Type B pancreatic cell (in vitro differentiated cells): ENCODE measurements at places on chromosomes 6 and 20. TPM values are rescaled to one million over a fixed set of nuclear protein-coding genes. Genes with fewer than 3 reads are reported as not detected.

Gene CLVS2
- 0.62 and 0.75 TPM in 2 replicates for total RNA-seq

DNA sequence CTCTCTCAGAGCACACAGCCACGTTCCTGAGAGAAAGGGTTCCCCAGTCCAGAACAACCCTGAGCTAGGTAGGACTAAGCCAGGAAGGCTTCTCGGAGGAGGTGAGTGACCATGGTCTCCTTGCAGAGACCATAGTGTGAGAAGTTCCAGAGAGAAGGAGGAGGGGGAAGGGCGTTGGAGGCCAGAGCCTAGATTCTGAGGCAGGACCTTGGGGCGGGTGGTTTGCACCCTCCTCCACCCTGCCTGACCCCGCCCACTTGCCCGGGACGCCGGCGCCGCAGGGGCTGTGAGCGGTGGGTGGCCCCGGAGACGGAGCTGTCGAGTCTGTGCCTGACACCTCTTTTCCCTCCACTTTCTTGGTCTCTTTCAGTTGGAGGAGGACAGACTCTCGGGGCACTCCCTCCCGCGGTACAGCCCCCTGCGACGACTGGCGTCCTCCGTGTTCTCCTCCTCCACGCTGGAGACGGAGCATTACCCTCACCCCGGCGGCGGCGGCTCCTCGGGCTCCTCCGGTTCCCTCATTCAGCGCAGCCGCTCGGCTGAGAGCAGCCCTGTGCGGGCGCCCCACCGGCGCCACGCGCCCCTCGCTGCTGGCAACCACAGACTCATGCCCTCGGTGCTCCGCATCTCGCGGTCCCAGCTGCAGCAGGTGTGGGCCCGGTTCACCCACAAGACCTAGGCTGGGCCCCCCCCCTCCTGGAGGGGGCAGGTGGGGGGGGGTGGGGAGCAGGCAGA lies 26.2 kb downstream of the TTBK1 start:
- no peak for DNase-seq
- no peaks in the 10 kb centered on the region for H3K36me3 ChIP-seq
- H3K27me3 ChIP-seq: peaks cover 44% of the 10 kb centered on the region
- H3K27ac ChIP-seq: no peak overlapping the region

DNA sequence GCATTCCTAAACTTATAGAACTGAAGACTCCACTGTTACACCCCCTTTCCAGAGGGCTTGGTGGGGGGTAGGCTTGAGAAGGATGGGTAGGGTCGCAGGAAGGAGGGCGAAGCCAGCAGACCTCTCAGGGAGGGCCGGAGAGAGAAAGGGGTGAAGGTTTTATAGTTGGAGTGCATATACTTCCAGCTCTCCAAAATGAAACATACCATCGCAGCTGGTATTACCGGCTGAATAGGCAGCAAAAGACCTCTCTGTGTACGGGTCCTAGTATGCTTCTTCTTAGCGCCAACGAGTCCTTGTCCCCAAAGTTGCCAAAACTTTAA lies 1.0 kb upstream of the VGLL2 start:
- DNase-seq: no peak
- no peak overlapping the region for H3K27ac ChIP-seq
- peaks cover 96% of the 10 kb centered on the region for H3K27me3 ChIP-seq
- no peaks in the 10 kb centered on the region for H3K36me3 ChIP-seq

DNA sequence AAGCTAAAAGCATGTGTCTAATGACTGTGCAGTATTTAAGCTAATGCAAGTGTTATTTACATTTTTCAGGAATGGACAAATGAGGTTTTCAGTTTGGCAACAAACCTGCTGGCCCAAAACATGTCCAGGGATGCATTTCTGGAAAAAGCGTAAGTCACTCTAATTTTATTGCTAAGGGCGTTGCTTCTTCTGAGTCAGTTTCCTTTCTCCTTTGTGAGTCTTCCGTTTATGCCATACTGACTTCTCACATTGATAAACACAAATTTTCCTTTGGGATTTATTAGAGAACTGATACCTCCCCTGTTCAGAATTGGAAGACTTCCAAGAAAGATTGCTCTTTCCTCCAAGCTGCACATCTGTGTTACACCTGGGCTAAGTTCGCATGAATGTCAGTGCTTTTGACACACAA lies 422.9 kb upstream of the PLCB4 start:
- H3K4me1 ChIP-seq: peaks cover 8% of the 10 kb centered on the region
- no peaks in the 10 kb centered on the region for H3K27me3 ChIP-seq
- no peak for DNase-seq
- H3K36me3 ChIP-seq: peaks cover 15% of the 10 kb centered on the region
- no peak overlapping the region for H3K27ac ChIP-seq

Gene SRMS
- total RNA-seq: not detected in 2 replicates

- no peak overlapping the region for H3K4me3 ChIP-seq
- H3K27me3 ChIP-seq: no peaks in the 10 kb centered on the region
Measured at GRCh38 chr20:63441136-63442099, 31.0 kb downstream of the KCNQ2 start.

Gene KCNK5
- 7.6 and 10.1 TPM in 2 replicates for total RNA-seq

- no peaks in the 10 kb centered on the region for H3K36me3 ChIP-seq
- no peaks in the 10 kb centered on the region for H3K4me1 ChIP-seq
- no peak overlapping the region for H3K27ac ChIP-seq
- peaks cover 10% of the 10 kb centered on the region for H3K27me3 ChIP-seq
- H3K4me3 ChIP-seq: no peak overlapping the region
- DNase-seq: no peak
Measured at GRCh38 chr6:96620851-96621250, 57.9 kb downstream of the FHL5 start.

Gene GATA5
- total RNA-seq: 10.8 and 12.8 TPM in 2 replicates

GRCh38 chr6:15441215-15441868 lies 195.5 kb downstream of the JARID2 start:
- peaks cover 89% of the 10 kb centered on the region for H3K4me1 ChIP-seq
- H3K36me3 ChIP-seq: peaks cover 4% of the 10 kb centered on the region
- H3K4me3 ChIP-seq: peak overlapping the region; percentile 2

Gene GGT7
- 34.3 and 62.7 TPM in 2 replicates for total RNA-seq

DNA sequence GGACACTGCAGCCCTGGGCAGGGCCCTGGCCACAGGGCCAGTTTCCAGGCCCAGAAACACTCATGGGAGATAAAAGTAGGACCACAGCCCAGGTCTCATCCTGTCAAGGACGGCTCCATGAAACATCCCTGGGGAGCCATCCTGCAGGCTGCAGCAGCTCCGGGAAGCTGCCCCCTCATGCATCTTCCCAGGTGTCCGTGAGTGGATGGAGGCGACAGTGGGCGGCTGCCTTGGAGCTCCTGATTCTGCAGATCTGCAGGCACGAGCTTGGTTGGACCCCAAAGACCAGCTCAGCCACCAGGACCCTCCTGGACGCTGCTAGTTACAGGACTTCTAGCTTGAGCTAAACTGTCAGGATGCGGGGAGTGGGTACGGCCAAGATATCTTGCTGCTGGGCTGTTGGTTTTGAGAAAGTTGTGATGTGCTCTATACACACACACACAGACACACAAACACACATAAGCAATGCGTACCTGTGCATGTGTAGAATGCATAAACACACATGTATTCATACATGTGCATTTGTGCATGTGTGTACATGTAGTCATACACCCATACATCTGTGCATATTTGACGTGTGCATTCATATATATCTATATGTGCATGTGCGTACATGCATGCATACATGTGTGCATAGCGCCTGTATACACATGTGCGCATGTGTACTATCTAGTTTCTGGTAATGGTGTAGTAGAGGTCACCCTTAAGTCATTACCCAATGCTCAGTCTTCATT lies 297.8 kb downstream of the TAF4 start:
- H3K36me3 ChIP-seq: no peaks in the 10 kb centered on the region
- H3K4me3 ChIP-seq: no peak overlapping the region
- no peak overlapping the region for H3K27ac ChIP-seq
- H3K27me3 ChIP-seq: peaks cover 6% of the 10 kb centered on the region

DNA sequence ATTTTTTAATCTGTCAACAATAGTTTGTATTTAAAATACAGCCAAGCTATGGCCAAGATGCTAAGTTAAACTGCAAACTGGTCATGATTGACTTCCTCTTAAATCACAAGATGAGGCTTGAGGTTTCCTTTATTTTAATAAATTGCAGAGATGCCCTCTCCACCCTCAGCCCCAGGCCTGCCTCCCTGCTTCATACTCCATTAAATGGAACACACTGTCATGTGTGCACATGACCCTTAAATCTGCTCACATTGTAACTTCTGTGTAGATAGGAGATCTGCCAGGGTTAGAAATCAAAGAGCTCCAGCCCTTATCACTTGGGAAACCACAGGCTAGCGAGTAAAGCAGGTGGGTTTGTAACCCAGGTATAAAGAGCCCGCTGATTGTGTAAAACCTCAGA lies 20.8 kb downstream of the DUSP22 start:
- H3K27me3 ChIP-seq: no peaks in the 10 kb centered on the region
- no peak overlapping the region for H3K4me3 ChIP-seq
- peaks cover 13% of the 10 kb centered on the region for H3K36me3 ChIP-seq
- H3K4me1 ChIP-seq: peaks cover 5% of the 10 kb centered on the region

Gene SLC35D3
- total RNA-seq: 0.41 and 0.50 TPM in 2 replicates

Gene ZFP64
- 22.0 and 24.1 TPM in 2 replicates for total RNA-seq

DNA sequence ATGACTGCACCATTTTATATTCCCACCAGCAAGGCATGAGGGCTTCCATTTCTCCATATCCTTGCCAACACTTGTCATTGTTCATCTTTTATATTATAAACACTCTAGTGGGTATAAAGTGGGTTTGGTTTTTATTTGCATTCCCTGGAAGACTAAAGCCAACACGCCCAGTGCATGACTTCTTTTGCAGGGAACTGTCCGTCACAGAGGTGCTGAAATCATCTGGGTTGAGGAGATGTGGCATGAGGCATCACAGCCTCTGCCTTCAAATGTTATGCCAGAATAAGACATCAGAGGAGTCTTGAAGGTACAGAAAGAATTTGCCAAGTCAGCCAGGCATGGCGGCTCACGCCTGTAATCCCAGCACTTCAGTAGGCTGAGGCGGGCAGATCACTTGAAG lies 29.9 kb upstream of the FAM210B start:
- H3K4me1 ChIP-seq: no peaks in the 10 kb centered on the region
- H3K27me3 ChIP-seq: no peaks in the 10 kb centered on the region
- no peak for DNase-seq
- no peak overlapping the region for H3K4me3 ChIP-seq
- no peaks in the 10 kb centered on the region for H3K36me3 ChIP-seq
